ENCODE measurements at places on chromosomes 3 and 15. TPM values are rescaled to one million over a fixed set of nuclear protein-coding genes. Genes with fewer than 3 reads are reported as not detected.
A peak's percentile ranks its signal among the peaks of the same experiment; 100 is the strongest.

DNA sequence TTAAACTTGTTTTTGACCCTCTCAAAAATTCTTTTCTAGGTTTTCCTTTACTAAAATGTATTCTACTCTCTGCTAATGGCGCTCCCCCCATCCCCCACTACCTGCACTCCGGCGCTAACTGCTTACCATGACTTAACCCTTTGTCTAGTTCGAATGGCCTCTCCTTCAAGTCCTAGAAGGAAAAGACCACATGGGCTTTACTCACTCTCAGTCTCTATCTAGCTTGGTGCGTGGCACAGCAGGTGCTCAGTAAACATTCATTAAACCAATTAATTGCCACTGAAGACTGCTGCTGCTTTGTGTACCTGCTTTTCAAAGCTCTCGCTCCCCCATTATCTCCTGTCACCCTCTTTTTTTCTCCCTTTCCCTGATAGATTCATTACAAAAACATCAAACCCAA lies 457.7 kb upstream of the THRB start:
- no peak for DNase-seq

GRCh38 chr3:153172796-153173757 lies 11.1 kb downstream of the RAP2B start:
- no peak for DNase-seq

GRCh38 chr3:124759666-124760401 lies 29.6 kb downstream of the UMPS start:
- DNase-seq, result no peak

COL6A5 gene
- not detected for total RNA-seq

RLBP1 gene
- not detected for total RNA-seq

DNA sequence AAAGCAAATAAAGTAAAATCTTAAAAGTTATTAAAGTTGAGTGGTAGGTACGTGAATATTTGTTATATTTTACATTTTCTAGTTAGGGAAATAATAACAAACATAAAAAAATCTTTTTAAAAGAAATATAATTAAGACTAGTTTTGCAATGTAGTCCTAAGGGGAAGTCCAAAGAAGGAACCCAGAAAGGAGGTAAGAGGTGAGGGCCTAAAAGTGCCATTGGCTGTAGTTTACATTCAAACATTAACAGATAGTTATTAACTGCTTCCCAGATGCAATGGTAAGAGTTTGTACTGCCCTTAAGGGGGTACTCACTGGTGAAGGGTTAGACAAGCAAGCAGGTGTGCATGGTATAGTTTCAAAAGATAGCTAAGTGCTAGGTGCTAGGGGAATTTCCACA lies 79.2 kb downstream of the B3GALNT1 start:
- DNase-seq, result no peak

- DNase-seq, result no peak
Measured at GRCh38 chr15:99437315-99438223, 128.2 kb upstream of the MEF2A start.

GRCh38 chr15:39124155-39124552 lies 456.7 kb upstream of the THBS1 start:
- DNase-seq, result no peak

DNA sequence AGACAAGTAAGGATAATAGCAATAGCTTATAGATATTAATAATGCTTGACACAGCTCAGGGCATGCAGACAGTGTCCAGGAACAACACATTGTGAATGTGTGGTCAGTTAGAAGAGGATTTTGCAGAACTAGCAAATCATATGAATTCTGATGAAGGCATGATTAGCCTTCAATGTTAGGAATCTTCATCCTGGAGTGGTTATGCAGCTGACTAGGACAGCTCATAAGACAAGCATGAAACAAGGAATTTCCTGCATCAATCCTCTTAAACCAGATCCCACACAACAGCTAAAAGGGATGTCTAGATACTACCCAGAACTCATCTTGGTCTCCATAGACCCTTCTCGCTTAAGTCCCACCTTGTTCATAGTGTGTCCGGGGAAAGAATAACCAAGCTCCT lies 499.0 kb upstream of the ATP11B start:
- no peak for DNase-seq

GRCh38 chr3:4687167-4687566 lies 194.0 kb downstream of the ITPR1 start:
- no peak for DNase-seq

GRCh38 chr15:74829486-74829885 lies 3.1 kb downstream of the CPLX3 start:
- DNase-seq, result no peak

- DNase-seq, result no peak
Measured at GRCh38 chr15:73983773-73984172, 8.3 kb downstream of the STOML1 start.

GRCh38 chr3:16174389-16174788 lies at the start of gene GALNT15:
Gene GALNT15, plus strand, starts transcription at chr3:16174680. Its CDS starts 472 bp downstream, at chr3:16175152.
- peak; percentile 94 for DNase-seq

- DNase-seq, result peak; percentile 26
Measured at GRCh38 chr3:49222002-49222401, 50.6 kb downstream of the KLHDC8B start.

- no peak for DNase-seq
Measured at GRCh38 chr3:46462511-46462910, 2.2 kb downstream of the LTF start.

TNNC1 gene
- total RNA-seq, result 352 TPM

DNA sequence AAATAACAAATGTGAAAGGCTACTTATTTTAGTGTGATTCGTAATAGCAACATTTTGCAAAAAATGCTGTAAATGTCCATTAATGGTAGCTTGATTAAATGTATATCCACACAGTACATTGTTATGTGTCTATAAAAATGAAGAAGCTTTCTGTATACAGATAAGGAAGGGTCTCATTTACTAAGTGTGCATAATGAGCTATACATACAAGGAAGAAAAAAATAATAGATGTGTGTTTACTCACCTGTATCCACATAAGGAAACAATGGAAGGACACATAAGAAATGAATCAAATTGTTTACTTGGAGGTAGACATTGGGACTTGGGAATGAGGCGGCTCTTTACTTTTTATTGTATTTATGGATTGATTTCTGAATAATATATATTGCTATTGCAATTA lies 34.9 kb downstream of the MED12L start:
- DNase-seq, result no peak

DNA sequence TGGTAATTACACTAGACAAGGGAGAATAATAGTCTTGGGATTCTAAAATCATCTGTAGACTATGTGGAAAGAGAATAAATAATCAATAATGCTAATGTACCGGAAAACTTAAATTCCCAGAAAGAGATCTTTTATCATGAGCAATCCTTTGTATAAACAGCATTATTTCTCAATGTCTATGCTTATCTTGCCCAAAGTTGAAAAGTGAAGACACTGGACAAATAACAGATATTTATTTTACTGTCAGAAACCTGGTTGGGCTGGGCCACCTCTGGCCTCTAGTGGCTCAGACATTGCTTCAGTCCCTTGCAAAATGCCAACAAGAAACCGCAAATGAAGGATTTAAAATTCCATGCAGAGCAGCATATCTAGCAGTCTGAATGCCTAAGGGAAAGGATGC lies 409.9 kb downstream of the FHIT start:
- no peak for DNase-seq

GRCh38 chr15:30783019-30783418 lies 120.7 kb upstream of the FAN1 start:
- DNase-seq, result no peak
